ENCODE measurements at places on chromosomes 5 and 9.

GRCh38 chr5:150402901-150403342 is 9.8 kb downstream of the CD74 start:
- no peak for DNase-seq

DNA sequence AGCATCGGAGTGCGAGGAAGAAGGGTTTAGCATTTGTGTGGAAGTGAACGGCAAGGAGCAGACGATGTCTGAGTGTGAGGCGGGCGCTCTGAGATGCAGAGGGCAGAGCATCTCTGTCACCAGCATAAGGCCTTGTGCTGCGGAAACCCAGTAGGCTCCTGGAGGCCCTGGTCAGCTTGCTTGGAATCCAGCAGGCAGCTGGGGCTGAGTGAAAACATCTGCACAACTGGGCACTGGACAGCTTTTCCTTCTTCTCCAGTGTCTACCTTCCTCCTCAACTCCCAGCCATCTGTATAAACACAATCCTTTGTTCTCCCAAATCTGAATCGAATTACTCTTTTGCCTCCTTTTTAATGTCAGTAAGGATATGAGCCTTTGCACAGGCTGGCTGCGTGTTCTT is 72.1 kb downstream of the C7 start:
- no peak for DNase-seq

DNA sequence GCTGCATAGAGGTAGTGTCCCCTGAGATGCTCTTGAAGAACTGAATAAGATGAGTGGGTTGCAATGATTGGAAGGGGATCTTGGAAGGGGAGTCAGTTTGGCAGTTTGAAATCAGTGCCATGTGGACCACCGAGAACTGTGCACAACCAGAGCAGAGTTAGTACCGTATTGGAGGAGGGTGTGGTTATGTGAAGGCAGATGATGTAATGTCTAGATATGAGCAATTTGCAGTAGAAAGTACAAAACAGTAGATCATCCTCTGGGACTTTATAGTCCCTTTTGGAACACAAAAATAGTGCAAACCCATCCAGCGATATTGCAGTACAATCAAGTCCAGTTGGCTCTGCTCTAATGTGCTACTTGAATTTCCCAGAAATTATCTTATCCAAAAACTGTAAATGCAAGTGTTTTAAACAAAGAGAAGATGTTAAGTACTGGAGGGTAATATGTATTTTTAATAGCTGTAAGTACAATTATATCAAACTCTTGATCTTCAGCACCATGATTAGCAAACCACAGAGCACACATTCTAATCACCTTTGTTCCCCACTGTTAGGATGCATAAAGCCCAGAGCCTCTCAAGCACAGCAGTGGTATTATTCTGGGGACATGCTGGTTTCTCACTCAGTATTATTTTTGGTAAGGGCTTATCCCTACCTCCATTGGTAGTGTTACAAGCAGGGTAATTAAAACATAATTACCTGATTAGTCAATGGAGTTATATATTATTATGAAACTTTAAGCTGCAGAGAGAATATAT is 41.5 kb downstream of the MEGF10 start:
- no peak for DNase-seq

- no peak for DNase-seq
These were observed 798.3 kb downstream of the MAT2B start for GRCh38 chr5:164303646-164304215.

DNA sequence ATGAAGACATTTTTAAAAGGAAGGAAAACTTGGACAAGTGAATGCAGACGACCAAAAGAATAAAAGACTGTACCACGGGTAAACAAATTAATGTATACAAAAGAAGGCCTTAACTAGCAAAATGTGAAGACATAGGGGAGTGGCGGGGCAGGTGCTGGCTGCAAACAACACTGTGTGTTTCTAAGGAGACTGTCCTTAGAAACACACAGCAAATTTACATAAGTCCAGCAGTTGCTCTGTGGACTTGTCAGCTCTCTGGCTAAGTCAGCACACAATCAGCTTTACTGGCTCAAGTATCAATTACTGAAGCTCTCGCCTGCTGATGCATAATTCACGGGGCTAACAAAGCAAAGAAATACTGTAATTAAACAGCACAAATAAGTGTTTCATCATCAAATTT is 24.8 kb downstream of the PTBP3 start:
- DNase-seq: peak; percentile 92

DNA sequence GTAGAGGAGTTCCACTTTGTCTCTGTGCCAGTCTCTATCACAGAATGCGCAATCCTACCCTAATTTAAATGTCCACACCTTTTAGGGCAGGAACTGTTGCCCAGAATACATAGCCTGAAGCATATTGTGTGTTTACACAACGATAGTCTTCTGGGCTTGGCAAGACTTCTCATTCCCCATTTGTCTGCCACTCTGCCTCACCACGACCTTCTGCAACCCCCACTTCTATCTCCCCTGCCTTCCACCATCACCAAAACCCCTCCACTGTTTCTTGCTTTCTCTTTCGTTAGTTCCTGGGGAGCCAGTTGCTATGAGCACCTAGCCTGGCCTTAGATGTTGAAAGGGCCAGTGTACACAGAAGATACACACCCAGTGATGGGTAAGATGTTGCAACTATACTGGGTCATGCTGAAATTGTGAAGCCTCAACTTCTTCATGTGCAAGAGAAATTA is 883 bp upstream of the RNF145 start:
- no peak for DNase-seq

Data from NCI-H1930 (cell line).